ENCODE measurements at places on chromosomes 16 and 17.

DNA sequence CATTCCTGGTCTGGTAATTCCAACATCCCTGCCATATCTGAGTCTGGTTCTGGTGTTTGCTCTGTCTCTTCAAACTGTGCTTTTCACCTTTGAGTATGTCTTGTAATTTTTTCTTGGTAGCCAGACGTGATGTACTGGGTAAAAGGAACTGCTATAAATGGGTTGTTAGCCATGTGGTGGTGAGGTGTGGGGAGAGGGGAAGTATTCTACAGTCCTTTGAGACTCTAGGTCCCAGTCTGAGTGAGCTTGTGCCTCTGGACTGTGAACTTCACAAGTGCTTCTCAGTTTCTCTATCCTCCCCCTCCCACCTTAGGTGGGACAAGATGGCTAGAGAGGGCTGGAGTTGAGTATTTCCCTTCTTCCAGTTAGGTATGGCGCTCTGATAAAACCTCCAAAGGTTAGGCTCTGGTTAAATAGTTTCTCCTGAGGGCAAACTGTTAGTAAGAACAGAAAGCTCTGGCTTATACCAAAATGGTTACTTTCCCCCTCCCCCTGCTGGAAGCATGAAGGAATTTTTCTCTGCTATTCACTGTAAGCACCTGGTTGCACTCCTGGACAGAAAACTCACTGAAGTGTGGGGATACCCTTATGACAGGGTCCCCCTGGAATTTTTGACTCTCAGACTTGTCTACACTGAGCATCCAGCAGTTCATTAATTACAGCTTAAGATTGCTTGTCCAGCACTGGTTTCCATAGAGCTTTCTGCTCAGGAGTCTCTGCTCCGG is 87.8 kb downstream of the MARCHF10 start:
- no peak for DNase-seq

GRCh38 chr16:60636117-60636516 is 1400.1 kb downstream of the CDH8 start:
- DNase-seq, result no peak

DNA sequence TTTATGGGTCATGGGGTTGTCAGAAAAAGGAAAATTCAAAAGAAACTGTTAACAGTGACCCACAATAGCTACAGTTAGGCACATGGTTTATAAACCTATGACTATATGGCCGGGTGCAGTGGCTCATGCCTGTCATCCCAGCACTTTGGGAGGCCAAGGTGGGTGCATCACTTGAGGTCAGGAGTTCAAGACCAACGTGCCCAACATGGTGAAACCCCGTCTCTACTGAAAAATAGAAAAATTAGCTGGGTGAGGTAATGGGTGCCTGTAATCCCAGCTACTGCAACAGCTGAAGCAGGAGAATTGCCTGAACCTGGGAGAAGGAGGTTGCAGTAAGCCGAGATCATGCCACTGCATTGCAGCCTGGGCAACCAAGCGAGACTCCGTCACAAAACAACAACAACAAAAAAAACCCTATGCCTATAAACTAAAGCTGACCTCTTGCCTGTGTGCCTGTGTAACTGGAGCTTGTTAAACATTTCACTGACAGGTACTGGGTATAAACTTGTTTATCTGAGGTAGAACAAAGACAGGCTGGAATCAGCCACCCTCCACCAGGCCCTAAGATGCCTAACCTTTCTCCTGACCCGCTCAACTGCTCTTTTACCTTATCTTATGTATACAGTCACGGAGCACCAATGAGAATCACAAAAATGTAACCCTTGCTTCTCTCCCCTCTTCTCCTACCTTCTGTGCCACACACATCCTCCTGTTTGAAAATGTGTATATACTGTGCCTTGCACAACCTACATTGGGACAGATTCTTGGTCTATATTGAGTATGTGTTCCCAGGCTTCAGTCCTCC is 62.9 kb upstream of the ATF7IP2 start:
- no peak for DNase-seq

- no peak for DNase-seq
Measured at GRCh38 chr17:5557990-5558389, 26.3 kb downstream of the NLRP1 start.

- DNase-seq, result no peak
Measured at GRCh38 chr16:53091466-53092211, 36.8 kb downstream of the CHD9 start.

DNA sequence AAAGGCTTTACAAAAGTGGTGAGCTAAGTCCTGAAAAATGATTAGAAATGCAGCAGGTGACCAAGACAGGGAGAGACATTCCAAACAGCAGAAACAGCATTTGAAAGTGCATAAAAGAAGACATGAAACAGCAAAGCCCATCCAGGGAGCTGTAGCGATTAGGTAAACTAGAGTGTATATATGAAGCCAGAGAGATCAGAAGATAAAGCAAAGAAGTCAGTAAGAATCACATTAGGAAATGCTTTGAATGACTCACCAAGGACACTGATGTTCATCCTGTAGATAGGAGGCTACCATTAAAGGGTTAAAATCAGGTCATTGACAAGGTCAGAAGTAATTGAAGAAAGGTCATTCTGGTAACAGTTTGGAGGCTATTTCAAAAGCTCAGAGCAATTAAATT is 27.6 kb upstream of the VAT1L start:
- no peak for DNase-seq

DNA sequence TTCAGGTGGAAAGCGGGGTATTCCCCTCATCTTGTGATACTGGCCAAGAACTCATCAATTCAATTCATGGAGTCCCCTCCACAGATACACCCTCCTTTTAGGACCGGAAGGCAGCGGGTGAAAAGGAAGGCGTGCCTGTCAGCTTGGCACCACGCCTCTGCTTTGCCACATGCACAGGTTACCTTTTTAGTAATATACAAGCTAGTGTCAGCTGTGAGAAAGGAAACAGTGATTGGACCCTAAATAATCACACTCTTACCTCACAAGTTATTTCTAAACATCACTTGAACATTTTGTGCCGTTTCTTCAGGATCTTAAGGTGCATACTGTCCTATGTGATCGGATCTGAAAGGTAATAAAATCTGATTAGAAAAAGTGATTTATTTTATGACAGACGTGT is 15.7 kb downstream of the ZDHHC7 start:
- no peak for DNase-seq

- no peak for DNase-seq
Measured at GRCh38 chr17:28174352-28175046, 132.0 kb downstream of the NLK start.

DNA sequence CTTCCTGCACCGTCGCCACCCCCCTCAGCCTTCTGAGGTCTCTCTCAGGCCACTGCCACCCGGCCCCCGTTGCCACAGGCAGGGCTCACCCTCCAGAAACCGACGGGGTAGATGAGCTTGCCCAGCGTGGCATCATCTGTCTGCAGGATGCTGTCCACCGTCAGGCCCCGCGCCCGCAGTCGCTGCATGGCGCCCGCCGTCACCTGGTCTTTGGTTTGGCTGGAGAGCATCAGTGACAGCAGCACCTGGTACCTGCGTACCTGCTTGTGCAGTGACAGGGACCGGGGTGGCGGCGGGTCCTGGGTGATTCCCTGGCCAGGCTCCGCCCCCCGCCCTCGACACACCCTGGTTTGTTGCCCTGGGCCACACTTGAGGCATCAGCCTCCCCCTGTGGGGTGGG is 3.1 kb downstream of the NTHL1 start:
- no peak for DNase-seq

GRCh38 chr17:14052886-14053615 is 16.3 kb upstream of the COX10 start:
- no peak for DNase-seq

GRCh38 chr16:17448640-17449638 is 21.8 kb downstream of the XYLT1 start:
- DNase-seq, result peak; percentile 3

DNA sequence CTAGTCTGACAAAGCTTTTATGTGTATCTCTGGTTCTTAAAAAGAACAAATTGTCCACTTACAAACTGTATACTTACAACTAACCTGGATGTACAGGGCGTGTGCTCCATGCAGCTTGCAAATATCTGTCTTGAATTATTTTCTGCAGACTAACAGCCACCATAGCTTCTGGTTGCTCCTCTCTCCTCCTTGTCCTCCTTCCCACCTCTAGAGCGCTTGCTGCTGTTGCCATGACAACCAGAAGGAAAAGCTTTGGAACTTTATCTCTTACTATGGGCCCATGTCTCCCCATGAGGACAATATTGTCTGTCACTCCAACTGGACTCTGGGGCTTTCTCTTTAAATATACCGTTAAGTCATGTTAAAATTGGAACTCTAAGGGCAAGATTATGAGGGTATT is 71.5 kb upstream of the DHX40 start:
- DNase-seq, result no peak

DNA sequence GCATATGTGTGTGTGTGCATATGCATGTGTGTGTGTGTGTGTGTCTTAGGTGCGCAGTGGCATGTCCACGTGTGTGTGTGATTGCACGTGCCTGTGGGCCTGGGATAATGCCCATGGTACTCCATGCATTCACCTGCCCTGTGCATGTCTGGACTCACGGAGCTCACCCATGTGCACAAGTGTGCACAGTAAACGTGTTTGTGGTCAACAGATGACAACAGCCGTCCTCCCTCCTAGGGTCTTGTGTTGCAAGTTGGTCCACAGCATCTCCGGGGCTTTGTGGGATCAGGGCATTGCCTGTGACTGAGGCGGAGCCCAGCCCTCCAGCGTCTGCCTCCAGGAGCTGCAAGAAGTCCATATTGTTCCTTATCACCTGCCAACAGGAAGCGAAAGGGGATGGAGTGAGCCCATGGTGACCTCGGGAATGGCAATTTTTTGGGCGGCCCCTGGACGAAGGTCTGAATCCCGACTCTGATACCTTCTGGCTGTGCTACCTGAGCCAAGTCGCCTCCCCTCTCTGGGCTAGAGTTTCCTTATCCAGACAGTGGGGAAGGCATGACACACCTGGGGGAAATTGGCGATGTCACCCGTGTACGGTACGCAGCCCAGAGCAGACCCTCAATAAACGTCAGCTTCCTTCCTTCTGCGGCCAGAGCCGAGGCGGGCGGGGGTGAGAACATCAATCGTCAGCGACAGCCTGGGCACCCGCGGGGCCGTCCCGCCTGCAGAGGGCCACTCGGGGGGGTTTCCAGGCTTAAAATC is 47.6 kb downstream of the IL21R start:
- DNase-seq, result peak; percentile 53

- DNase-seq, result no peak
Measured at GRCh38 chr17:834136-834535, 52.0 kb downstream of the MRM3 start.

DNA sequence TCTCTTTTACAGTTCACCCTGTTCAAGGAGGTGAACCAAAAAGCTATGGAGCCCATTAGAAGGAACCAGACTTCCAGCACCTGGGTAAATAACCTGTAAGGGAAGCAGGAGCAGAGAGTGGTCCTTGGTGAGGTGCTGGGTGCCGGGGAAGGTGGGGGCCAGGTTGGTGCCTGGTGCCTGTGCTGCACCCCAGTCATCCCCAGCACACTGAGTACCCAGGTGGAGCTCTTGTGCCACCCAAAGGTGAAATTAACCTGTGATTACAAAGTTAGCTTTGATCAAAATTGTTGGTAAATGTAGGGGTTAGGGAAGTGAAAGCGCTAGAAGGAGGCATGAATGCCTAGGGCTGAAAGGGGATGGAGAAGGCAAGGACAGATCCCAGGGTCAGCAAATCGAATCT is 58.6 kb downstream of the CDRT4 start:
- no peak for DNase-seq

DNA sequence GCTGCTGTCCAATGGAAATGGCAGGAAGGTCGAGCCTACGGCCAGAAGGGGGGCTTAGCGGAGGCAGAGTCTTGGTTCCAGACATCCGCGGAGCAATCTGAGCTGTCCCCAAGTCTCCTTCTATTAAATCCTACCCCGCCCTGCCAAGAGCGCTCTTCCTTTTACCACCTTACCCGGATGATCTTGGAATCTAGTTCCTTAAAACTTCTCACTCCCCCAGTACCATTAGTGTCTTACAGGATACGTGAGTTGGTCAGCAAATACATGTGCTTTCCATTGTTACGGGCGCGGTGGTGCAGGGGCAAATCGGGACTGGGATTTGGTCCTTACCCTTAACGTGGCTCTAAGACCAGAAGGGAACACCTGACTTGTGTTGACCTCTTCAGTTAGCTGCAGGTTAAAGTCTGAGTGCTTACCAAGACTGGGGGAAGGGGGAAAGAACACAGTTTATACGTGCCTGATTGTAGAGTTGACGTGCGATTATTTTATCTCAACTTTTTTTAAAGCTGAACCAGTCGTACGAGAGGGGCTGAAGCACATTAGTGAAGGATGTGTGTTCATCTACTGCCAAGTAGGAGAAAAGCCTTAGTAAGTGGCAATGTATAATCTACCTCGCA is 495 bp downstream of the TXNDC17 start:
- DNase-seq, result no peak

- DNase-seq, result no peak
Measured at GRCh38 chr16:75011634-75012307, 12.9 kb downstream of the ZNRF1 start.

DNA sequence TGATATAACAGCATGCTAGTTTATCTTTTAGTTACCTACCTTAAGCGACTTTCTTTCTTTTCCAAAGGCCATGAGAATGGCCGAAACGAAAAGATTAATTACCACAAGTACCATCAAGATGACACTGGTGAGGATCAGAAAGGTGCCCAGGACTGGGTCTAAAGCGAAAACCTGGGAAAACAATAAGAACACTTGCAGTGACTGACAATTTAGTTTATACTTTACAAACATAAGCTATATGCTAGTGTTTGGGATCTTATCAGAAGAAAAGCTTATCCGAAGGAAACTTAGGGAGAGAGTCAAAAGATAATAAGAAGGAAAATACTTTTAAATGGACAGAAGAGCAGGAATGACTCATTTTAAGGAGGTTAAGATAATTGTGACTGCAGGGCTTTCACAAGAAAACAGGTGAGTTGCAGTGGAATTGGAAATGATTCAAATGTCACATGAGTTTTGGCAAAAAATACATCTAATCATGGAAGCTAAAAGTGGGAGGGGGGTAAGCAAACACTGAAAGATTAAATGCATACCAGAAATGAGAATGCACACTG is 34.8 kb downstream of the IST1 start:
- DNase-seq, result no peak

- DNase-seq, result no peak
Measured at GRCh38 chr17:80789356-80789902, 202.2 kb upstream of the CHMP6 start.

DNA sequence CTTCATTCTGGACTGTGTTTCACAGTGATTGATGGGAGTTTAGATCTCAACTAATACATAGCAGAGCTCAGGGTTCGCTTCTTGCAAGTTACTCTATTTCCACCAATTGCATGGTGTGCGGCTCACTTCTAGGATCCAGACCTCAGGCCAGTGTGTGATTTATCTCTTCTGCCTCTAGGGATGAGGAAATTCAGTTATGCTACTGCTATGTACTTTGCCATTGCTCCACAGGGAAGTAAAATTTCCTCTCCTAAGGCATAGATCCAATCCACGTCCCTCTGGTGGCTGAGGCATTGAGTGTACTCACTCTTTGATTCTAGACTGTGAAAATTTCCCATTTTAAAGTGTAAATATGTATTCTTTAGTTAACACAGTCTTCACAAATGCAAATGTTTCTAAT is 214.1 kb downstream of the HS3ST3B1 start:
- no peak for DNase-seq

GRCh38 chr17:6110088-6110487 is 39.9 kb downstream of the WSCD1 start:
- no peak for DNase-seq

- DNase-seq, result no peak
Measured at GRCh38 chr17:48576479-48577309, 1.5 kb downstream of the HOXB4 start.
